ENCODE measurements at places on chromosomes 2 and 18.

DNA sequence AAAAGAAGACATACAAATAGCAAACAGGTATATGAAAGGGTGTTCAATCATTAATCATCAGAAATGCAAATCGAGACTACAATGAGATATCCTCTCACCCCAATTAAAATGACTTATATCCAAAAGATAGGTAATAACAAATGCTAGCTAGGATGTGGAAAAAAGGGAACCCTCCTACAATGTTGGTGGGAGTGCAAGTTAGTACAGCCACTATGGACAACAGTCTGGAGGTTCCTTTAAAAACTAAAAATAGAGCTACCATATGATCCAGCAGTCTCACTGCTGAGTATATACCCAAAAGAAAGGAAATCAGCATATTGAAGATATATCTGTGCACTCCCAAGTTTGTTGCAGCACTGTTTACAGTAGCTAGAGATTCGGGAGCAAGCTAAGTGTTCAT is 271.5 kb downstream of the MBD5 start:
- no peak for DNase-seq

GRCh38 chr2:85369500-85369899 is 14.9 kb downstream of the ELMOD3 start:
- DNase-seq = no peak

DNA sequence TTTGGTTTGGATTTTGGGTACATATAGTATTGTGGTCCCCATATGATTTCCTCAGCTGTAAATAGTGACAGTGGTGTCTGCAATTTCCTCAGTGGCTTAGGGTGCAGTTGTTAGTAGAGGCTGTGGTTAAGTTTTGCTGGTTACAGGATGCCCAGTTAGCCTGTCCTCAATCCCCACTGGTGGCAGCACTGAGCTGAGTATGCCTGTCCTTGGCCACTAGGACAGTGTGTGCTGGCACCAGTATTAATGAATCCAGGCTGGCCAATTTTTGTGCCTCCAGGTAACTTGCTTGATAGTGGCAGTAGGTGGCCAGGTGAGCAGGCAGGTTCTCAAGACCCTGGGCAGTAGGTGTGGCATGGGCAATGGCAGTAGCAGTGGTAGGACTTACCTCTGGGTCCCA is 973.1 kb downstream of the TMEM182 start:
- no peak for DNase-seq

- DNase-seq = no peak
Measured at GRCh38 chr2:26989156-26989555, 18.7 kb downstream of the MAPRE3 start.

DNA sequence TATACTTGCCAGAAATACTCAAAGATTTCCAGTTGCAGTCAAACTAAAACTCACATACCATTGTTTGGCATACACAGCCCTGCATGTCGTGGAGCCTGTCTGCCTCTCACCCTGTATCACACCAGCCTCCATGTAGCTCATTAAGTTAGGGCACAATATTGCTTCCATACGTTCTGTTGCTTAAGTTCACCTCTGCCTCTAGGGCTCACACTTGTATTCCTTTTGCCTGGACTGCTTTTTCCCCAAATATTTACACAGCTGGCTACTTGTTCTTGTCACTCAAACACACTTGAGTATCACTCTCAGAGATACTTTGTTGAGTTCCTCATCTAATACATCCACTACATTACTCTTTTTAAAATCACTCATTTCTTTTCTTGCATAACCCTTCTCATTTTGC is 83.1 kb downstream of the PTH2R start:
- no peak for DNase-seq

GRCh38 chr2:104595576-104595975 is 258.3 kb upstream of the POU3F3 start:
- no peak for DNase-seq

- DNase-seq = no peak
Measured at GRCh38 chr2:97961534-97961933, 34.2 kb downstream of the TMEM131 start.

DNA sequence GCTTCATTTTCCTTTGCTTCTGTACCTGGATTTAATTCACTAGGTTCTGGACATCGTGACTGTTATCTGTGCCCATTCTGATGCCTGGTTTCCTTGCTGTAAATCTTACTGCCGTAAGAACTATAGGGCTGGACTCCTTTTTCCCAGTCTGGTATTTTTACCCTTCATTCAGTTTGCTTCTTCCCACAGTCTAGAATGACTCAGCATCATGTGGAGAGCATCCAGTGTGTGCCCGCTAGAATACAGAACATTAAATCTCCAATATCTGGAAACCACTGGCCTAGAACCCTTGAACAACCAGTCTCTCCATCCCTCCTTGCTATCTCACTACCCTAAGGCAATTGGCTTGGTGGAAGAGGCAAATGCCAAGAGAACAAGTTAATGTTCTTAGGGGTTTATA is 1075.4 kb upstream of the ZEB2 start:
- no peak for DNase-seq
